ENCODE measurements at places on chromosomes 3 and 15.
A peak's percentile ranks its signal among the peaks of the same experiment; 100 is the strongest.

DNA sequence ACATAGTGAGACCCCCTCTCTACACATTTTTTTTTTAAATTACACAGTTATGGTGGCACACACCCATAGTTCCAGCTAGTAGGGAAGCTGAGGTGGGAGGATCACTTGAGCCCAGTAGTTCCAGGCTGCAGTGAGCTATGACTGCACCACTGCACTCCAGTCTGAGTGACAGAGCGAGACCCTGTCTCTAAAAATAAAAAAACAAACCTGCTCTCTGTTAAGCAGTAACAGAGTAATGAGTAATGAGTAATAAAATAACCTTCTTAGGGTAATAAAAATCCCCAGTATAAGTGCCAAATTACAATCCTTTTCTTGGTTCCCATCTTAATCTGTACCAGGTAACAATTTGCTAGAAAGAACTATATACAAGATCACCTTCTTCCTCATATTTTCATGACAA is 65.9 kb upstream of the PLXND1 start:
- no peak for DNase-seq

DNA sequence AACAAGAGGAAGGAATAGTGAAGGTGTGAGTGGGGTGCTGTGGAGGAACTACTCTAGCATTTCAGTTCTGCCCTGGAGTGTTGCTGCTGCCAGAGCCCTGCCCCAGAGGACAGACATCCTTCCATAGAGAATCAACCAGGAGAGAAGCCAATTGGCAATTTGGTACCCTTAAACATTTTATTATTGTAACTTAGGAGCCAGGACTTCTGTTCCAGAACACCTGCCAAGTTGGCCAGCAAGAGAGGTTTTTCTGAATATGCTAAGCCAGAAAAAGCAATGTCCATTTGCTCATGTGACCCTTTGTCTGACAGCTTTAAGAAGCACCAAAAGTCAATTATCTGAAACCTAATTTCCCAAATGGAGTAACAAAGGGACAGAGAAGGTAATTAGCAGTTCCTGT is 264.9 kb downstream of the MEX3B start:
- DNase-seq = no peak

DNA sequence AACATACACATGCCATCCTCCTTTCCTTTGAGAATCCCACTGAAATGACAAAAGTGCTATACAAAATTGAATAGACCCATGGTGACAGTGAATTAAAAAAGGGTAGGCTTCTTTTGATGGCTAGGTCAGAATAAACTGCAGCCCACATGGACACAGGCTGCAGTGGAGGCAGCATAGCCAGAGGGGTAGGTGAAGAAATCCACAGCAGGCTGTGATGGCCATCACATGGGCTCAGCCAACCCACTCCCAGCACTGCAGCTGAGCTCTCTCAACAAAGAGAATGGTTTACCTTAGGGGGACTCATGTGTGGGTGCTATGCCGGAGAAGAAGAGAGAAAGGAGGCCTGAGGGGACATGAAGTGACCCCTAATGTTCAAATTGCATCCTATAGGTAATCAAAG is 331.1 kb downstream of the CHST2 start:
- DNase-seq = no peak

DNA sequence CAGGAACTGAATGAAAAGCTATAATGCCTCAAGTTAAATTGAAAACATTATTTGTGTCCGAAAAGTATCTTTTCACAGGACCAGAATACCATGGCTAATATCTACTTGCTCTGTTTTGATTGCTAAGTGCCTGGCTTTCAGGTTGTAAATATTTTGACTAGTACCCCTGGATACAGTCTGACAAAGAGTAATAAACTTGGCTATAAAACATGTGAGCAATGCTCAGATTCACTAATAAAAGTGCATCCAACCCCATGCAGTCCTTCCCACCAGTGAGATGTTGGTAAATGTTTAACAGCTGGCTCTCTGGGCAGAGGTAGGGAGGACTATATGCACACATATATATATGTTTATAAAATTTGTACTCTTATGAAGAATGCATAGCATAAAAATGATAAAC is 281.8 kb upstream of the TGFBR2 start:
- no peak for DNase-seq

DNA sequence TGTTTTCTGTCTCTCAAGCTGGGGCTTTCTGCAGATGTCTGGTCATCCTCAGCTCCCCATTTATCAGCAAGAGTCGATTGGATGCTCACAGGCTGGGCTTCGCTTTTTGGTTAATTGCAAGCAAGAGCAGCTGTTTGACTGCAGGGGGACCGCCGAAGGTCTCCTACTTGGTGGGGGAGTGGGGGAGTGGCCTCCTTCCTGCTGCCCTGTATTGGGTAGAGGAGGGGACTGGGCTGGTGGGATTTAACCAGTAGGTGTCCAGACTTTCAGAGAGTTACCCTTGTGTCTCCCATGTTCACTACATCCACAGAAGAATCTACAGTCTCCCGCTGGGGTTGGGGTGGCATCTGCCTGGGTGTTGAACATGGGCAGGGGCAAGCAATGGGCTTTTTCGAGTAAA is 78.7 kb downstream of the PLXNA1 start:
- DNase-seq = no peak

GRCh38 chr3:158350971-158351370 is 220.0 kb upstream of the MLF1 start:
- DNase-seq = no peak

GRCh38 chr3:52240886-52241370 is 2.0 kb upstream of the TWF2 start:
- DNase-seq = no peak

GRCh38 chr3:39149059-39149455 is 4.3 kb downstream of the CSRNP1 start:
- no peak for DNase-seq

DNA sequence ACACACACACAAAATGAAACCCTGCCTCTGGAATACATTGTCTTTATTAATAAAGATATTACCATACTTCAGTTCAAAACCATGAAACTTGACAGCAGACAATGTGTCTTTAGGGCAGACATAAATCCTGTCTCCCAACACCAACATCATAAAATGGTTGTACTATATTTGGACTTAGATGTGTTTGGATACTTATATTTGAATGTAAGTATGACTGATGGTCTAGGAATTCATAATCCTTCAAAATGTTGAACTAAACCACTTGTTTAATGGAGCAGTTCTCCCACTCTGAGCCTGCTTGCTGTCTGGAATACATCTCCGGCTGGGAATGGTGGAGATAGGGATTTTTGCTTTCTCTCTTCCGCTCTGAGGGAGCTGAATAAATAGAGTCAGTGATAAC is 10.6 kb downstream of the FBN1 start:
- no peak for DNase-seq

DNA sequence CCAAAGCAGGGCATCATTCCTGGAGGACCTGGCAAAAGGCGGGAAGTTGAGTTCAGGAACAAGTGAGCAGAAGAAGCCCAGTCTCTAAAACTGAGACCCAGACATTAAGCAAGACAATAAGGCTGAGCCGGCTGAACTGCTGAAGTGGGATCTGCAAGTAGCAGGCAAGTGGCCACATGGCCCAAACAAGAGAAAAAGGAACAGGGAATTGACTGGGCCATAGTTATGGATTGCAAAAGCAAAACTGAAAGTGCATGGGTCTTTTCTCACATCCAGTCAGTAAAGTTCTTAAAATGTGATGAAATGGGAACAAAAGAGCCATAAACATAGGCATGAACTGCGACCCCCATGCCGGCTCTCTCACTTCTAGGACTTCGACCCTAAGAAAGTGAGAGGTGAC is 101.2 kb downstream of the SCN11A start:
- no peak for DNase-seq

DNA sequence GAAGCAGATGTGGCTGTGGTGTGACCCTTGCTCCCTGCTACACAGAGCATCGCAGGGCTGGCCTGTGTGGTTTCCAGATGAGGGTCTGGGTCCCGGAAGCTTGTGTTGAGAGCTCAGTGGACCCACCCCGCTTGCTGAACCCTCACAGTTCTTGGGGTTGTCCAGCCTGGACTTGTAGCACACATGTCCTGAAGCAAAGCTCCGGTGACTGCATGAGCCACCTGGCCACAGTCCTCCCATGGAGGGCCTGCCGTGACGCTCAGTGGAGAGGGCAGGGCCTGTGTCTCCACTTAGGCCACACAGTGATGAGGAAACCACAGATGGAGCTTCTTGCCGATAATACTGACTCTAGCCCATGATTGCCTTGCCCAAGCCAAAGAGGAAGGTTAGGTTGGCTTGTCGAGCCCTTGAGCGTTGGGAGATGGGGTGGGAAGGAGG is 62.6 kb downstream of the RGMA start:
- DNase-seq = no peak

GRCh38 chr15:42136513-42136912 is 19.9 kb downstream of the PLA2G4F start:
- DNase-seq = no peak

- DNase-seq = no peak
Observed at GRCh38 chr3:103511891-103512290, 1077.1 kb downstream of the ZPLD1 start.

GRCh38 chr3:142975316-142975995 is 12.0 kb upstream of the PAQR9 start:
- no peak for DNase-seq

DNA sequence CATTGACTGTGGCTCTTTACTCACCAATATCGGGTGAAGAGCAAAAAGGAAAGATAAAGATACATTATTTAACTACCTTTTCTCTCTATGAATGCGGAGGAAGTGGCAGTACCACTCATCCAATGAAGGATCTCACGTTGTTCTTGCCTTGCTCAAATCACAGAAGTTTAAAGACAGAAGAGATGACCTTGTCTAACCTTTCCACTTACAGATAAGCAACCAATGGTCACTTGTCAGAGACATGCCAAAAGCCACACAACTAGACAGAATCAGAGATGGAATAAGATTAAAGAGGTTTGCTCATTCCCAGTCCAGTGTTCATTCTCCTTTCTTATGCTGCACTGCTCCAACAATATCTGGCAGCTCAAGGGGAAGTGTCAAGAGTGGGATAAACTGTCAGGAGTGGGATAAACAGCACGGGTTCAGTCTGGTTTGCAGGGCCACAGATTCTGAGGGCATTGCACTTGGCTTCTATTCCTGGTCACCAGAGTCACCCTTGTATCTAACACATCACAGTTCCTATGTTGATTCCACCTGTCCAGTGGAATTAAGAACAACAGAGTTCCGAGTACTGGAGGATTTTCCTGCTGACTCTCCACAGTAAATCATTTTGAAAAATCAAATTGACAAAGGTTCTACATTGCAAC is 6.7 kb downstream of the VPS13C start:
- DNase-seq = no peak

GRCh38 chr15:81301815-81302399 is 22.0 kb downstream of the STARD5 start:
- DNase-seq = no peak

- DNase-seq = no peak
Observed at GRCh38 chr3:13530241-13531009, 18.5 kb upstream of the FBLN2 start.

- DNase-seq = no peak
Observed at GRCh38 chr15:62566248-62566647, 401.2 kb upstream of the C2CD4B start.

- DNase-seq = no peak
Observed at GRCh38 chr15:52326756-52327155, 31.2 kb upstream of the MYO5C start.

DNA sequence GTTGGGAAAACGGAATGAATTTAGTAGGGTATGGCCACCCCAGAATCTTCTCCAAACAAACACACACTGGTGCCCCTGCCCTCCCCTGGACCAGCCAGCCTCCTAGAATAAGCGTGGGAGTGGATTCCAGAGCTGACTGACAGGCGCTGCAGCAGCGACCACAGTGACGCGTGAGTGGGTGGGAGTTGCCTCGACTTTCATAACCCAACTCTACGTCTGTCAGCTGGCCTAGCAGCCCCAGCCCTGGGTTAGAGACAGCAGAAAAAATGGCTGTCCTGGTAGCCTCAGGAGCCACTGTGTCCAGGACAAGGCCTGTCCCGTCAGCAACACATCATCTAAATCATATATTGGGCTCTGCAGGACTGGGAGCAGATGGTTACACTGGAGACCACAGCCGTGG is 10.0 kb downstream of the PLA2G4B start:
- DNase-seq = no peak

- DNase-seq = no peak
Observed at GRCh38 chr3:59381282-59381681, 331.5 kb upstream of the CFAP20DC start.

DNA sequence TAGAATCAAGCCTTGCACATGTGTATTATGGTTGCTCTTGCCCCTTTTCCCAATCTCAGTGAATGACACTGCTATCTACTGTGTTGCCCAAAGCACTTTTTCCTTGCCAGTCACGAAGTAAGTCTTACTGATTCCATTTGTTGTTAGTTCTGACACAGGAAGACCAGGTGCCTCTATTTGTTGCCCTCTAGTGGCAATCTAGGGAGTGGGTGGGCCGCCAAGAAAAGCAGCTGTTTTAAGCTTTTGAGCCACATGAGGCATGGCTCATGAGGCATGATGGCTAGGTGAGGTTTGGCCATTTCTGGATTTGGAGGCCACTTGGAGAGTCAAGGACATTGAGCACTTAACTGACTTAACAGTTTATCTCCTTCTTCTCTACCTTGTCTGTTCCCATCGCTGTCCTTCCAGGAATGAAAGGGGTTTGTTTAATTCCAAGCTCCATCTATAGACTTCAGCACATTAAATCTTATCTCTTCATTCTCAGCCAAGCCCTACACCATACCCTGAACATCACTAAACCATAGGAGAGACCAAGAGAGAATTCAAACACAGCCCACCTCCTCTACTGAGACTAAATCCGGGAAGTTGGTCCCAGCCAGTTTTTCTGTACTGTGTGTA is 103.1 kb downstream of the HCN4 start:
- peak; percentile 23 for DNase-seq

- DNase-seq = no peak
Observed at GRCh38 chr3:58528629-58529028, 8.4 kb downstream of the ACOX2 start.

DNA sequence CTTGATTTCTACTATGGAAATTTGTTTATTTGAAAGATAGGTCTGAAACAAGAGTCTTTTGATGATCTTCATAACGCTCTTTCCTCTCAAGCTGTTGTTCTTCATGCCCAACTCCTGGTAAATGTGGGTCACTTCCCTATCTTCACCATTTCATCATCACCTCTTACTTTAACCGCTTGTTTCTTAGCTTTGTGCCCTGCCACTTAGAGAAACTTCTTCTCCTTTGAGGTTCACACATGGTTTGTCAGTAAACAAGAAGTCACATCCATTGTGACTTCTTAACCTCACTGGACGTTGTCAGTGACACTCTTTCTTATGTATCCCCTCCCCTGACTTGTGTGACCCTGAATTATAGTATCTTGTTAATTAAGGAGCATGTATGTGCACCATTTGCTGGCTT is 16.9 kb upstream of the P2RY13 start:
- DNase-seq = no peak

DNA sequence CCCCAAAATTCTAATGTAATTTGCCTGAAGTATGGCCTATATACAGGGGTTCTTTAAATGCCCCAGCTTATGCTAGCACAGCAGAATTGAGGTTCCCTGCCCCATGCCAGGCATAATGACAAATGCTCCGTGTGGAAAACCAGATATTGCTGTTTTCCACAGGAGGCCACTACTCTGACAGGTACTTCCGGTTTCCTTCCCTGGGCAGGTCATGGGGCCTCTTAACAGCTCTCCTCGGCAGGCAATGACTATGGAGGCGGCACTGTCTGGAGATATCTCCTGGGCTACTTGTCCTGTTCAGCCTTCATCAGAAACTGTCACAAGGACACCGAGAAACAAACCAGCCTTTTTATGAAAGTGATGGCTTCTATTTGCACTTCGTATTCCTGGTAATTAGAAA is 54.8 kb downstream of the SLC7A14 start:
- no peak for DNase-seq

All from NCI-H774 (cell line).